ENCODE measurements at places on chromosomes 11 and 22. TPM values are rescaled to one million over a fixed set of nuclear protein-coding genes. Genes with fewer than 3 reads are reported as not detected.

Gene TBC1D10A
- total RNA-seq, result 12.6 TPM

Gene KRTAP5-7
- total RNA-seq, result not detected

Gene ARHGAP42
- total RNA-seq, result 5.9 TPM

Gene VSIG10L2
- total RNA-seq, result not detected

Gene NDUFC2
- 134 TPM for total RNA-seq

Gene OR8D4
- not detected for total RNA-seq

Gene MPZL3
- total RNA-seq, result 10.7 TPM

Gene F2
- total RNA-seq, result not detected

Gene RAPSN
- 0.33 TPM for total RNA-seq

Measured in vein endothelial cell (primary cell).